ENCODE measurements at places on chromosomes 2 and 18. TPM values are rescaled to one million over a fixed set of nuclear protein-coding genes. Genes with fewer than 3 reads are reported as not detected.

DNA sequence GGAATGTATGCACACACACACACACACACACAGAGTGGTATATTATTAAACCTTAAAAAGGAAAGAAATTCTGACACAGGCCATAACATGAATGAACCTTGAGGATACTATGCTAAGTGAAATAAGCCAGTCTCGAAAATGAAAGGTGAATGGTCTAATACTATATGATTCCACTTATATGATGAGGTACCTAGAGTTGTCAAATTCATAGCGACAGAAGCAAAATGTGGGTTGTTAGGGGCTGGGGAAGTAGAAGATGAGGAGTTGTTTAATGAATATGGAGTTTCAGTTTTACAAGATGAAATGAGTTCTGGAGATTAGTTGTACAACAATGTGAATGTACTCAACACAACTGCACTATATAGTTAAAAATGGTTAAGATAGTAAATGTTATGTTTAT is 118.1 kb downstream of the ABCA12 start:
- no peak for DNase-seq

GRCh38 chr18:27528925-27529521 is 343.9 kb upstream of the CHST9 start:
- no peak for DNase-seq

The TMEM150A gene
- 86.3 TPM for total RNA-seq

The SEPTIN10 gene
- total RNA-seq: 25.0 TPM

- no peak for DNase-seq
Measured at GRCh38 chr2:150859877-150860276, 372.4 kb upstream of the RND3 start.

GRCh38 chr2:64713686-64714085 is 60.0 kb upstream of the SERTAD2 start:
- no peak for DNase-seq

The PROKR1 gene
- total RNA-seq: 0.09 TPM

GRCh38 chr2:119645173-119645855 is 33.7 kb upstream of the TMEM177 start:
- DNase-seq: no peak

DNA sequence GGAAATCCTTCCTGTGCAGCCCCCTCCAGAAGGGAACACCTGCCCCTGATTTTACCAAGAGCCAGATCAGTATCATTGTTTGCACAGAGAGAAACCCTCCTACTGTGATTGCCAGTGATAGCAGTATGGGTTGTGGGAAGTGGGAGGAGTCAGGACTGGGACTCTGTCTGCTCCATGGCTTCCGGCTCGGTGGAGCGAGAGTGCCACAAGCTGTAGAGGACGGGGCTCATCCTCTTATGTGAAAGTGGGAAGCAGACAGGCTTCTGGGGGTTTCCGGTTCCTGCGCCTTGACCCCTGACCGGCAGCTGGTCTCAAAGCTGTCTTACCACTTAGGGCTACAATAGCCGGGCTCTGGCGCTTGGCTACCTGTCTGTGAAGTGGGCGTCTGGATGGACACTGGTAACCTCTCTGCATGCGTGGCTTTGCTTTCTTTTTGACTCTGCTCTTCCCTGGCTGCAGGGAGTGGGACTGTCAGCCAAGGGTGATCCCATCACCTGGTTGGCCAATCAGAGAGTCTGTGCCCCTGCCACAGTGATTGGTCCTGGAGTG is 79.7 kb downstream of the BCL2L11 start:
- no peak for DNase-seq

GRCh38 chr2:221553333-221553732 is 18.8 kb downstream of the EPHA4 start:
- no peak for DNase-seq

The UGT1A3 gene
- not detected for total RNA-seq

DNA sequence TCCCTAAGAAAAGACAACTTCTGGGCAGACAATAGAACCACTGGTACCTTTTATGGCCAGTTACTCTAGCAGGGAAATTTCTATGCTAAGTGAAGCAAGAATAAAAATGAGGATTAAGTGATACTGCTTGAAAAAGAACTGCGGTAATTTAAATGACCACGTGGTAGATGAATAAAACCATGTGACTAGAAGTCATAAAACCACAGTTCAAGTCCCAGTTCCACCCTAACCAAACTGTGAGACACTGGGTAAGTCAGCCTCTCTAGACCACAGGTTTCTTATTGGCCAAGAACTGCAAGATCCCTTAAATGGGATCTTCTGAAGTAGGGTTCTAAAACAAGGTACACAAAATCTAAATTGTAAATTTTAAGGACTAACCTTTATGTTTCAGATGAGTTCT is 12.7 kb downstream of the TMEM237 start:
- no peak for DNase-seq

The CCNYL1 gene
- total RNA-seq: 3.3 TPM

DNA sequence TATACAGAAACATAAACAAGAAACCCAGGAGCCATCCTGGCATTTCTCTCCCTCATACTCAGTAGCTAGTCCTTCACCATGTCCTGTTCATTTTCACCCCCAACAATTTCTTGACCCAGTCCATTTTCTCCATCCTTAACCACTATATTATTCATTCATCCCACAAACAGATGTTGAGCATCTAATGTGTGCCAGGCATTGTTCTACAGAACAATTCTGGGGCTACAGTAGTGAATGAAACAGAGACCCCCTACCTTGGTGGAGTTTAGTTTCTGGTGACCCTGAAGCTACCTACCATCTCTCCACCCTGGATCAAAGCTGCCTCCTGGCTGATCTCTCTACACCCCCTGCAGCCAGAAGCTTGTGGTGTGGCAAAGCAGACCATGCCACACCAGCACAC is 27.5 kb upstream of the BZW1 start:
- DNase-seq: no peak

The CXCR2 gene
- total RNA-seq: 0.61 TPM

DNA sequence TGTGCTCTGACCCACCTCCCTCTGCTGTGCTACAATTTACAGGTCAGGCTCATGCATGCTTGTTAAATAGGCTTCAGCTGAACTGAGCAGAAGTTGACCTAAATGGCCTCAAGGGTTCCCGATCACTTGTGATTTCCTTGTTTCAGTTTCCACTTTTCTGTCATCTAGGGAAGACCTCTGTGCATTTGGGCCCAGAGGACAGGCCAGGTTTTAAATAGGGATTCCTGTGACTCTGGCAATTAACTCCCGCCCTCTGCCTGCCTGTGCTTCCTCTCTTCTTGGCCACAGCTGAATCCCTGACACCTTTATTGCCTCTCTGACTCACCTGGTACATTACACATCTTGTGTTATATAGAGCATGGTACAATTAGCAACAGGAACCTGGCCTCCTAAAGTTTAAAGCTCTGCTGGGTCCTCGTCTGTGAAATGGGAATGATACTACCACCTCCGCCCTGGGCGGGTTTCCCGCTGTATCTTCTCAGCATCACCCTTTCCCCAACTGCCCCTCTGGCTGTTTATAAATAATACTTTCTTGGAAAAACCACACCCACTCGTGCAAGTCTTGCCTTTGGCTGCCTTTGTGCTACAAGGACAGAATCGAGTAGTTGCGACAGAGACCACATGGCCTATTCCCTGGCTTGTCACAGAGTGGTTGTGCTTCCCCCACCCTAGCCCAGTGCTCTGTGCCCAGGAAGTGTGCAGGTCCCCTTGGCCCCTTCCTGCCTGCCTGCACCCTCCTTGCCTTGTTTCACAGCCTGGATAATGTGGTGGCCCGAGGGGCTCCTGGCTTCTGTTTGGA is 7.9 kb downstream of the CABLES1 start:
- DNase-seq: no peak

GRCh38 chr2:37306024-37306423 is 18.6 kb downstream of the PRKD3 start:
- DNase-seq: no peak

GRCh38 chr2:67486041-67486796 is 89.1 kb downstream of the ETAA1 start:
- DNase-seq: no peak

- peak; percentile 71 for DNase-seq
Measured at GRCh38 chr2:20524412-20525040, 77.7 kb downstream of the RHOB start.

DNA sequence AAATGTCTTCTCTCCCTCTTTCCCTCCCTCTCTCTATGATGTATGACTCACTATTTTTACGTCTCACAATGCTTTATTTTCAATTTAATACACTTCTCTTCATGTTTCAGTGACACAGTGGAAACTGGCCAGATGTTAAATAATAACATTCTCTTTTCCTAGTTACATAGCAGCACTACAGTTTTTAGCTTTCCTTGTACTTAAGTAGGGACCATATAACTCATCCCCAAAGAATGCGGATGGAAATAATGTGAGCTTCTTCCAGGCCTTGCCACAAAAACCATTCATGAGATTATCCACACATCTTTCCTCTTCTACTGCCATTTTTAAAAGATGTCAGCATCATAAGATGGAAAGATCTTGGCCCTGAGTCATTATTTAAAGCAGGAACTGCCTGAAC is 789.4 kb downstream of the LRP1B start:
- no peak for DNase-seq

The EGR4 gene
- not detected for total RNA-seq

The CYTIP gene
- 0.19 TPM for total RNA-seq

GRCh38 chr2:72570413-72570812 is 255.4 kb downstream of the EXOC6B start:
- DNase-seq: no peak

- DNase-seq: no peak
Measured at GRCh38 chr2:216860426-216861137, 718 bp upstream of the TNP1 start.

GRCh38 chr2:121754851-121755236 is 607 bp upstream of the TSN start:
- DNase-seq: no peak

DNA sequence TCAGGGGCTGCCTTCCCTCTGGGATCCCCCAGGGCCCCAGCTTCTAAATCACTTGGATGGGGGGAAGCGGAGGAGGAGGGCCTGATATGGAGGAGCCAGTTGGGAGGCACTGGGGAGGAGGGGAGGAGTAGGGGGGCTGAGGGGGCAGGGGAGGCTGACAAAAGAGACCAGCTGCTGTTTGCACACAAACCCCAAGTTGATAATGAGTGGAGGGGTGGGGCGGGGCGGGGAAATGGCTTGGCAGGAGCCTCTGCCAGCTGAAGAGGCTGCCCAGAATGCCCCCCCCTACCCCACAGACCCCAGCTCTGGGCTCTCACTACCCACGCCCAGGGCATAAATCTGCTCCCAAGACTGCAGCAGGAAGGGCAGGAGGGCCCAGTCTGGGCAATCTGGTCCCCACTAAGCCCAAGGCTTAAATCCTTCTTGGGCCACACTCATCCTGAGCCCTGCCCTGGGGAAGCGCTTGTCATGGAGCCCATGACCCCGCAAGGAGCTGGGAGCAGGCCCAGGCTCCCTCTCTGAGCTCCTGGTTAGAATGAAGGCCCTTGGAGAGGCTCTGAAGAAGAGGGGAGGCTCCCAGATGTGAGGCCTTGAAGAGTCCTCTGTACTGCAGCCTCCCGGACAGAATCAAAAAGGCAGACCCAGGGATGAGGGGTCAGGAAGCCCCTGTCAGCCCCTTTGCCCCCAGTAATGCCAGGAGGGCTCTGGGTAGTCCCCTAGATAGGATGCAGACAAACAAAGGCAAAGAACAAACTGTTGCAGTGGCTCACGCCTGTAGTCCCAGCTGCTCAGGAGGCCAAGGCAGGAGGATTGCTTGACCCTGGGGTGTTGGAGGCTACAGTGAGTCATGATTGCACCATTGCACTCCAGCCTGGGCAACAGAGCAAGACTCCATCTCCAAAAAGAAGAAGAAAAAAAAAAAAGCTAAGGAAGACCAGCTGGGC is 24.8 kb upstream of the PTMA start:
- no peak for DNase-seq

DNA sequence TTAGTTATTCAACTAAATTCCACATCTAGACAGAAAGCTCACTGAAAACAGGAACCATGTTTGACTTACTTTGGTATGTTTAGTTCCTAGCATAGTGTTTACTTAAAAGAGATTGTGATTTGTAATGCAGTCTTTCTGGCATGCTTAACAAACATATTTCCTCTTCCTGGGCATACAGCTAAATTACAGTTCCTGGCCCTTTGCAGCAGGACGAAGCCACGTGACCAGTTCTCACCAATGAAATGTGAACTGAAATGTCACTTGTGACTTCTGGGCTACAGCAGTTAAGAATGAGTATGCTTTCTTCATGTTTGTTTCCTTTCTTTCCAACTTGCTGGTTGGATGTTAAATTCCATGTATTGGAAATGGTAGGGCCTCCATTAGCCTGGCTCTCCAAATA is 330.5 kb downstream of the FIGN start:
- no peak for DNase-seq

DNA sequence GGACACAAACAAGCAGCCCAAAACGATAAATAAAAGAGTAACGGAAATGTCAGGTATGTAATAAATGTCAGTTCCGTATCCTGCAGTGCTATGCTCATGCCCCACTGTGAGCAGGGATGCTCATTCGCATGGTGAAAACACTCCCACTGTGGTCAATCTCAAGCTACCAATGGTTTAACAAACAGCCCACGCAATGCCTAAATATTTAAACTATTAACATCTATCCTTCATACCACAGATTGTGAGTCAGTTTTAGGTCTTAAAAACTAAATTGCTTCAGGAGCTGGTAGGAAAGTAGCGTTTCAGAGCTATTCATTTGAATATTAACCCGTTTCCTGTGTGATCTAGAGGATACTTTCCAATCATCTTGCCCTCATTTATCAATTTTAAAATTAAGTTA is 207.4 kb downstream of the TCF4 start:
- no peak for DNase-seq

GRCh38 chr2:168357797-168358472 is 98.1 kb upstream of the CERS6 start:
- no peak for DNase-seq

Data from gastrocnemius medialis (tissue), 4 donors.